ENCODE measurements at places on chromosomes 16 and 17.
A peak's percentile ranks its signal among the peaks of the same experiment; 100 is the strongest.

- H3K4me3 ChIP-seq: no peak overlapping the region
- no peak overlapping the region for H3K27ac ChIP-seq
- H3K36me3 ChIP-seq: peaks cover 9% of the 10 kb centered on the region
- no peaks in the 10 kb centered on the region for H3K27me3 ChIP-seq
These were observed 717.2 kb downstream of the WWOX start for GRCh38 chr16:78816499-78817195.

GRCh38 chr16:20873331-20873730 is 26.8 kb downstream of the DCUN1D3 start:
- no peaks in the 10 kb centered on the region for H3K27me3 ChIP-seq
- H3K4me3 ChIP-seq: no peak overlapping the region
- H3K4me1 ChIP-seq: peaks cover 37% of the 10 kb centered on the region
- no peak overlapping the region for H3K27ac ChIP-seq
- peaks cover 10% of the 10 kb centered on the region for H3K36me3 ChIP-seq
- DNase-seq: no peak

DNA sequence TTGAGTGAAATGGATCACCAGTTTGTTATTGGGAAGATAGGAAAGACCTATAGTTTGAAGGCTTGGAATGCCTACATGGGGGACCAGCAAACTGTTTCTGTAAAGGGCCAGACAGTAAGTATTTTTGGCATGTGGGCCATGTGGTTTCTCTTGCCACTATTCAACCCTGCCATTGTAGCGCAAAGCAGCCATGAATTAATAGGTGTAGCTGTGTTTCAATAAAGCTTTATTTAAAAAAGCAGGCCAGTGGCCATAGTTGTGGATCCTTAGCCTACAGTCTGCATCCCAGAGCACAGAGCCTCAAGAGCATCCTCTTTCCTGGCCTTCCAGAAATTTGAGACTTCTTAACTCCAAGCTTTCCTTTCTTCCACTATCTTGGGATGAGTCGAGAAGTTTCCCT is 29.3 kb downstream of the ABAT start:
- H3K27me3 ChIP-seq: no peaks in the 10 kb centered on the region
- peaks cover 10% of the 10 kb centered on the region for H3K4me1 ChIP-seq
- no peak overlapping the region for H3K27ac ChIP-seq
- H3K4me3 ChIP-seq: no peak overlapping the region

- no peaks in the 10 kb centered on the region for H3K36me3 ChIP-seq
- peak overlapping the region; percentile 83 for H3K4me3 ChIP-seq
- DNase-seq: no peak
- peaks cover 9% of the 10 kb centered on the region for H3K4me1 ChIP-seq
- peaks cover 51% of the 10 kb centered on the region for H3K27me3 ChIP-seq
These were observed 1.8 kb downstream of the MAPT start for GRCh38 chr17:45895969-45896785.

GRCh38 chr16:56607109-56607618 is 1.2 kb upstream of the MT2A start:
- no peak overlapping the region for H3K4me3 ChIP-seq
- no peaks in the 10 kb centered on the region for H3K36me3 ChIP-seq
- H3K4me1 ChIP-seq: peaks cover 48% of the 10 kb centered on the region
- no peak overlapping the region for H3K27ac ChIP-seq
- H3K27me3 ChIP-seq: no peaks in the 10 kb centered on the region

- peaks cover 24% of the 10 kb centered on the region for H3K4me1 ChIP-seq
- H3K27ac ChIP-seq: peak overlapping the region; percentile 97
- peak overlapping the region; percentile 92 for H3K4me3 ChIP-seq
- DNase-seq: no peak
- H3K36me3 ChIP-seq: no peaks in the 10 kb centered on the region
These were observed 535 bp upstream of the AURKB start for GRCh38 chr17:8210761-8211458.

- H3K36me3 ChIP-seq: no peaks in the 10 kb centered on the region
- peaks cover 19% of the 10 kb centered on the region for H3K27me3 ChIP-seq
- DNase-seq: no peak
- H3K4me1 ChIP-seq: no peaks in the 10 kb centered on the region
These were observed 65.3 kb upstream of the CNEP1R1 start for GRCh38 chr16:49959552-49960277.

DNA sequence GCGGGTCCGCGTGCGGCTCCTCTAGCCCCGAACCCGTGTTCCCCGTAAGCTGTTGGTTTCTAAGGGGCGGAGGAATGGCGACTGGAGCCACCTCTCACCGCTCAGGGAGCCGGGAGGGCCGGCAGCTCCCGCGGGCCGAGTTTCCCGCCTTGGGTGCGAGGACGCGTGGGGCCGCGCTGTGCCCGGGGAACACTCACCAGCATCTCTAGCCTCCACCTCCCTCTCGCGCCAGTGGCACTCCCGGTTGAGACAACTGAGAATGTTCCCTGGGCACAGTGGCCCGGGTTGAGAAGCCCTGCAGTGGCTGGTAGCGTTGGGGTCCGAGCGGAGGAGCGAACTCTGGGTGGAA is 560 bp downstream of the TELO2 start:
- DNase-seq: no peak
- peaks cover 21% of the 10 kb centered on the region for H3K4me1 ChIP-seq
- H3K36me3 ChIP-seq: peaks cover 23% of the 10 kb centered on the region
- no peaks in the 10 kb centered on the region for H3K27me3 ChIP-seq
- peak overlapping the region; percentile 100 for H3K27ac ChIP-seq

- peaks cover 10% of the 10 kb centered on the region for H3K27me3 ChIP-seq
- peaks cover 38% of the 10 kb centered on the region for H3K4me1 ChIP-seq
These were observed 7.8 kb downstream of the HIC1 start for GRCh38 chr17:2062571-2063183.

DNA sequence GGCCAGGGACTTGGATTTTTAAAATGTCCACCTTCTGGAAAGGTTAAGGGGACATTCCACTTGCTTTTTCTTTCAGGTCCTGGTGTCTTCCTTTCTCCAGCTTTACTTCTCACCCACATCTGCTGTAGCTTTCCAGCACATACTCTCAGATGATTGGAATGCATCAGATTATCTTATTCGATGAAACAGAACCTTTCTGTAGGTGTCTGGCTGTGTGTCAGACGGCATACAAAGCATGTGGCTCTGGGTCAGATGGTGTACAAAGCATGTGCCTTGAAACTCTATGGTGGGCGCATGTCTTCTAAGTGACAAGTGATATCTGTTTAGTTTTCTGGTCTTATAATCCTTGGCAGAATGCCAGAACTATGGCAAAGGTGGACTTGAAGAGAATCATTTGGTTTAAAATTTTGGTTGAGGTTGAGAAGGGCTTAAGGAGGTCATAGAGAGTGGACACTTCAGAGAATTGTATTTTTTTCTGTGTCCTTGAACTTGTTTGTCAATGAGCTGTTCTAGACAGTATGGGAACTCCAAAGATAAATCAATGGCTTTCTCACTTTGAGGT is 125.3 kb downstream of the FTO start:
- H3K27ac ChIP-seq: no peak overlapping the region
- no peaks in the 10 kb centered on the region for H3K4me1 ChIP-seq
- no peak overlapping the region for H3K4me3 ChIP-seq
- no peak for DNase-seq
- no peaks in the 10 kb centered on the region for H3K27me3 ChIP-seq
- H3K36me3 ChIP-seq: peaks cover 49% of the 10 kb centered on the region

DNA sequence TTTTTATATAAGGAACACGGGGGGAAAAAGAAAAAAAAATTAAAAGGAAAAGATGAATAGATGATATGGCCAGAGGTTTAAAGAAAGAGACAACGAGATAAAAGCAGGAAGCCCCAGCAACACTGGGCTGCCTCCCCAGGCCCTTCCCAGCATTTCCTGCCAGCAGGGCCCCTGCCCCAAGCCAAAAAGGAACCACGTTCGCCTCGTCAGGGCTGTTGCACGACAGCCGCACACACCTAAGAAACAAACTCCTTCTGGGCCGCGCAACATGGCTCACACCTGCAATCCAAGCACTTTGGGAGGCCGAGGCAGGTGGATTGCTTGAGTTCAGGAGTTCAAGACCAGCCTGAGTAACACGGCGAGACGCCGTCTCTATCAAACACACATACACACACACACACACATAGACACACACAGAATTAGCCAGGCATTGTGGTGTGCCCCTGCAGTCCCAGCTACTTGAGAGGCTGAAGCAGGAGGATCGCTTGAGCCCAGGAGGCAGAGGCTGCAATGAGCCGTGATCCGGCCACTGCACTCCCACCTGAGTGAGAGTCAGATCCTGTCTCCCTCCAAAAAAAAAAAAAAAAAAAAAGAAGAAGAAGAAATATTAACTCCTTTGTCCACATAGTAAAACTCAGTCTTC is 83.0 kb downstream of the ANKRD11 start:
- peak overlapping the region; percentile 90 for H3K27ac ChIP-seq
- peak overlapping the region; percentile 39 for H3K4me3 ChIP-seq
- peaks cover 90% of the 10 kb centered on the region for H3K4me1 ChIP-seq
- peaks cover 18% of the 10 kb centered on the region for H3K36me3 ChIP-seq

GRCh38 chr16:75236232-75236631 is 15.2 kb downstream of the BCAR1 start:
- H3K27me3 ChIP-seq: peaks cover 94% of the 10 kb centered on the region
- H3K4me1 ChIP-seq: peaks cover 11% of the 10 kb centered on the region
- no peak for DNase-seq

DNA sequence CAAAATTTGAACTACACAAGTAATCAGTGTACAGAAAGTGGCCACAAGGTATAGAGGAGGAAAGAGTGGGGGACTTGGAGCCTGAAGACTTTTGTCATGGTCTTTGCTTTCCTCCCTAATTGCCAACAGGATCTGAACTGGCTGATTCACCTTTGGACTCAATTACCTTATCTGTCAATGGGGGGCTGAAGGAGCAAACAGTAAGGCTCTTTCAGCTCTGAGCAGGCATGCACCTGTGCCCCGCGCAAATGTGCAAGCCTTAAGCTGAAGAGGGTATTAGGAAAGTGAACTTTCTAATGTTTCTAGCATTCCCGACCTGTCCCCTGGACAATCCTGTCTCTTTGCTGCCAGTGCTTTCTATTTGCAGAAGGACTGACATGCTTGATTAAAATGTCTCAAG is 302.7 kb downstream of the CA10 start:
- no peak overlapping the region for H3K4me3 ChIP-seq
- H3K27ac ChIP-seq: no peak overlapping the region
- no peak for DNase-seq
- H3K36me3 ChIP-seq: no peaks in the 10 kb centered on the region
- H3K27me3 ChIP-seq: peaks cover 2% of the 10 kb centered on the region

- peaks cover under 1% of the 10 kb centered on the region for H3K27me3 ChIP-seq
- H3K36me3 ChIP-seq: no peaks in the 10 kb centered on the region
- H3K4me3 ChIP-seq: no peak overlapping the region
- no peak for DNase-seq
- no peak overlapping the region for H3K27ac ChIP-seq
These were observed 56.3 kb upstream of the SMIM36 start for GRCh38 chr17:55567240-55568214.

- no peaks in the 10 kb centered on the region for H3K27me3 ChIP-seq
- no peak overlapping the region for H3K27ac ChIP-seq
- no peaks in the 10 kb centered on the region for H3K4me1 ChIP-seq
- no peak for DNase-seq
- no peak overlapping the region for H3K4me3 ChIP-seq
- no peaks in the 10 kb centered on the region for H3K36me3 ChIP-seq
These were observed 282.6 kb downstream of the CBLN1 start for GRCh38 chr16:48999044-48999443.

GRCh38 chr16:84850714-84851113 is 30.9 kb downstream of the CRISPLD2 start:
- no peaks in the 10 kb centered on the region for H3K4me1 ChIP-seq
- H3K27me3 ChIP-seq: peaks cover 30% of the 10 kb centered on the region
- no peak overlapping the region for H3K27ac ChIP-seq
- H3K4me3 ChIP-seq: no peak overlapping the region

GRCh38 chr17:46790216-46790615 is 28.3 kb downstream of the WNT3 start:
- DNase-seq: no peak
- H3K4me3 ChIP-seq: no peak overlapping the region
- peaks cover 22% of the 10 kb centered on the region for H3K27me3 ChIP-seq

- no peaks in the 10 kb centered on the region for H3K36me3 ChIP-seq
- DNase-seq: no peak
- H3K4me1 ChIP-seq: peaks cover 22% of the 10 kb centered on the region
- H3K4me3 ChIP-seq: peak overlapping the region; percentile 84
These were observed 644 bp upstream of the RHOT1 start for GRCh38 chr17:32141679-32142037.

GRCh38 chr17:27834571-27834970 is 34.2 kb upstream of the NOS2 start:
- H3K4me1 ChIP-seq: peaks cover 8% of the 10 kb centered on the region
- H3K4me3 ChIP-seq: no peak overlapping the region
- no peaks in the 10 kb centered on the region for H3K27me3 ChIP-seq
- no peak for DNase-seq

- no peak for DNase-seq
- no peak overlapping the region for H3K27ac ChIP-seq
- peaks cover 22% of the 10 kb centered on the region for H3K27me3 ChIP-seq
These were observed 8.2 kb downstream of the PLCD3 start for GRCh38 chr17:45123930-45124796.

- DNase-seq: peak; percentile 4
- H3K27me3 ChIP-seq: no peaks in the 10 kb centered on the region
- no peak overlapping the region for H3K4me3 ChIP-seq
- peaks cover 9% of the 10 kb centered on the region for H3K36me3 ChIP-seq
- H3K27ac ChIP-seq: no peak overlapping the region
- peaks cover 5% of the 10 kb centered on the region for H3K4me1 ChIP-seq
These were observed 188.2 kb downstream of the FTO start for GRCh38 chr16:53892155-53892554.

- DNase-seq: no peak
- no peaks in the 10 kb centered on the region for H3K36me3 ChIP-seq
- H3K4me1 ChIP-seq: peaks cover 24% of the 10 kb centered on the region
- peak overlapping the region; percentile 31 for H3K27ac ChIP-seq
- H3K27me3 ChIP-seq: peaks cover 16% of the 10 kb centered on the region
- no peak overlapping the region for H3K4me3 ChIP-seq
These were observed 21.5 kb upstream of the ADGRG1 start for GRCh38 chr16:57606847-57607501.

GRCh38 chr17:80805032-80805751 is 186.4 kb upstream of the CHMP6 start:
- H3K4me1 ChIP-seq: no peaks in the 10 kb centered on the region
- H3K27me3 ChIP-seq: no peaks in the 10 kb centered on the region
- DNase-seq: no peak
- H3K4me3 ChIP-seq: no peak overlapping the region
- peaks cover 72% of the 10 kb centered on the region for H3K36me3 ChIP-seq

DNA sequence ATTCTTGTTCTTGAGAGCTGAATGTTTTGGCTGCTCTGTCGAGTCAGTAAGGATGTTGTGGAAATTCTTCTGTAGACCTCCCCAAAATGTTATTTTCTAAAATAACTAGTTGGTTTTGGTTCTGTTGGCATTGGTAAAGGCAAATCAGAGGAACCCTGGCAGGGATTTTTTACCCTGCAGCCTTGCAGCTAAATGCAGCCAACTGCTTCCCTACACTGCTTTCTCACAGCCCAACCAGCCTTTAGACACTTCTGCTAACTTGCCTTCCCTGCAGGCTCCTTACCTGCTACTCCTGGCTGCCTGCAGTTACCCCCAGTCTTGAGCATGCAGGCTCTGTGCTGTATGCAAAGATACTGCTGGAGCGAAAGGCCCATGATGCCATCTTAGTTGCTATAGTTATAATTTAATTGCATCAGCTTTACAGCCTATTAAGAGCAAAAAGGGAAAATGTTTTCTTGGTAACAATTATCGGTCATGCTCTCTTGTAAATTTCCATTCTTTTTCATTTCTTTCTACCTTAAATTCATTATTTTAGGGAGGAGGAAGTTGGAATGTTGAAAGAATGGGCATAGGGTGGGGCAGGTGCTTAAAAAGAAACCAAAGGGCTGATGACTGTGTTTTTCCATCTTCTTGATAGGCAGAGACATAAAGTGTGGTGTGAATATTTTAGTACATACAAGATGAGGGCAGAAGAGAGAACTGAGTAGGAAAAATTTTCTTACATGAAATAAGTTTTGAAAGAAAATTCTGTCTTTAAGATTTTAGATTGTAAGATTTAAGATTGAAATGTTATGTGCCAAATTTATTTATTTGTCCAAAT is 20.0 kb downstream of the NUP93 start:
- DNase-seq: no peak
- H3K4me1 ChIP-seq: peaks cover 33% of the 10 kb centered on the region
- no peaks in the 10 kb centered on the region for H3K27me3 ChIP-seq

Measured in stimulated activated naive B cell treated with anti-CD40 and anti-IgM and Interleukin-4, amounts not matched to agents 10 μg/mL and 1 μg/mL and 100 μg/mL, for 72 hours (primary cell).